ENCODE measurements at places on chromosomes 7 and 10.

DNA sequence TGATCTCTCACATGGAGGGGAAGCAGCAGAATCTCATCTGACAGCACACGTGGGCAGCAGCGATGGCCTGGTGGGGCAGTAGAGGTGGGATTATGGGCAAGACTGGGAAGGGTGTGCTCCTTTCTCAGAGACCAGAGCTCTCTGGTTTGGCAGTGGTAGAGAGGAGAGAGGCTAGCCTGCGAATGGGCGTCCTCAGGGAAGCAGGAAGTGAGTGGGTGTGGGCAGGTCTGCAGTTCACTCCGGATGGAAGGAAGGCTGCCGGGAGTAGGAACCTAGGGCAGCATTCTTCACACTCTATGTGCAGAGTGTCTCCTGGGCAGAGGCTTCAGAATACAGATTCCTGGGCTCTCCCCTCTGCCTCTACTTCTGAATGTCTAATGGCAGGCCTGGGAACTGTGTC lies 162.8 kb upstream of the BMPER start:
- DNase-seq, result no peak

DNA sequence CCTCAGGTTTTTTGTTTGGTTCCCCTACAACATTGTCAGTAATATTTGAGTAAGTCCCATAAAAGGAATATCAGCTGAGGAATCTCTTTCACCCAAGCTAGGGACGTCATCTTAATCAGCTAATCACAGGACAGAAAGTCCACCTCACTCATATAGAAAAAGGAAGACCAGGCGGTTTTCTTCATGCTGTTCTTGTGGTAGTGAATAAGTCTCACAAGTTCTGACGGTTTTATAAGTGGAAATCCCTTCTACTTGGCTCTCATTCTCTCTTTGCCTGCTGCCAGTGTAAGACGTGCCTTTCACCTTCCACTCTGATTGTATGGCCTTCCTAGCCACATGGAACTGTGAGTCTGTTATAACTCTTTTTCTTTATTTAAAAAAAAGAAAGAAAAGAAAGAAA lies 308.1 kb upstream of the PFKP start:
- no peak for DNase-seq

GRCh38 chr10:78520737-78521430 lies 487.2 kb downstream of the RPS24 start:
- DNase-seq, result no peak

DNA sequence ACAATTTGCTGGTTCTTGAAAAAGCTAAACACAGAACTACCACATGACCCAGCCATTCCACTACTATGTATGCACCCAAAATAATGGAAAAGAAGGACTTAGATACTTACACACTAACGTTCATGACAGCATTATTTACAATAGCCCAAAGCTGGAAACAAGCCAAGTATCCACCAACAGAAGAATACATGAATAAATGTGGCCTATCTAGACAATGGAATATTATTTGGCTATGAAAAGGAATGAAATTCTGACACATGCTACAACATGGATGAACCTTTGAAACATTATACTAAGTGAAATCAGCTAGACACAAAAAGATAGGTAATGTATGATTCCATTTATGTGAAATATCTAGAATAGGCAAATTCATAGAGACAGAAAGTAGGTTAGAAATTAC lies 67.4 kb upstream of the EXOC4 start:
- DNase-seq, result no peak

- DNase-seq, result no peak
These were observed 50.1 kb upstream of the INPP5A start for GRCh38 chr10:132487241-132488135.

GRCh38 chr10:48804740-48805182 lies 120.1 kb downstream of the WDFY4 start:
- DNase-seq, result no peak

DNA sequence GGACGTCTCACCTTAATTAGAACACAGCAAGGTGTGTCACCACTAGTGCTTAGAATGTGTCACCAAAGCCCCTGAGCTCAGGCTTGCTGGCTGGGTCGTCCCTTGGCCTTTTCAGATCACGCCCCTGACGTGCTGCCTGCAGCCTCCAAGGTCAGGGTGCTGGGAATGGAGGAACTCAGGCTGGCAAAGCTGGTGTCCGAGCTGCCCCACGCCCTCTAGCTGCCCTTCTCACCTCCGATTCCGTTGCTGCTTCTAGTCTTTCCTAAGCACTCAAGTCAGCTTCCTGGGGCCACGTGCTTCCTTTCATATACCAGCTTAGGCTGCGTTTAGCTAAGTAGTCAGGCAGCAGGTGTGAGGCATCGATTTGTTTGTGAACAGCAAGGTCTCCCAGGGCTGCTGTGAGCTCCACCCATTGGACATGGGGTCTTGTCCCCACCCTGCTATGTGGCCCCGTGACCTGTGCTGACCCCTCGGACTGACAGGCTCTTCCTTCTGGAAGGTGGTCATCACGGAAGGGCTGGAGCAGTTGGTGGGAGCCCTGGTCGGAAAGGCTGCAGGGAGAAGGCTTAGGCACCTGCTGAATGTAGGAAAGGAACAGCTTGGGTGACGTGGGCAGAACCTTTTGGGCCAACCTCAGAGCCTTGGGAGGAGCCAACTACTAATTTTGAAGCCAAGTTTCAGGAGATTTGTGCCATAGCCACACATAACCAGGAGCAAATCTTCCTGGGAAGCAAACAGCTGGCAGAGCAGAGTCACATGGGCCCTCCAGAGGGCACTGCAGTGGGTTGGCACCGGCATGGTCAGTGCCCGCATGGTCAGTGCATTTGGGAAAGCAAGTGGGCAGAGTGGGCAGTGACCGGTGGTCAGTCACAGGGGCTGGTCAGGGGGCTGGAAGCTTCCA lies 28.8 kb downstream of the VIPR2 start:
- DNase-seq, result no peak

DNA sequence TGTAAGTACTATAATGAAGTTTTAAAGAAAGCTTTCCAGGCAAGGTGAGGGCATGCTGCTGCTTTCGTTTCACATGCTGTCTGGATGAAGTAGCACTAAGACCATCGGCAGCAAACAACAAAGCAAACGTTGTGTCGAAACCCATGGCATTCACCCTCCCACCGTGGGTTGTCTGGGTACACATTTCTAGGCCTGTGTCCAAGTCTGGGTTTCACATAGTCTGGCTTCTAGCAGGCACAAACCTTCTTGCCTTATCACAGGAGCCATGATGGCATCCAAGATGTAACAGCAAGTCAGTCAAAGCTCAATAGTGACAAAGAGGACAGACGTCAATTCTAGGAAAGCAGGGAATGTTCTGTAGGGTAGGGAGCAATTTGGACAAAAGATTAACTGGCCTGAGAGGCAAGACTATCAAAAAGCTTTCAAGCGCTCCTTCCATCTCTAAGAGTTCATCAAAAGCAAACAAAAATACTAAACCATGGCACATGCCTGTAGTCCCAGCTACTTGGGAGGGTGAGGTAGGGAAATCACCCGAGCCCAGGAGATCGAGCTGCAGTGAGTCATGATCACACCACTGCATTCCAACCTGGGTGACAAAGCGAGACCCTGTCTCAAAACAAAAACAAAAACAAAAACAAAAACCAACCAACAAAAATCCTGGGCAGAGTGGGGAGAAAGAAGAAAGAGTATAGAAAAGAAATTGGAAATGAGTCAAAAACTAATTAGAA lies 42.7 kb downstream of the PAXIP1 start:
- no peak for DNase-seq

- no peak for DNase-seq
These were observed 107.4 kb downstream of the ARID5B start for GRCh38 chr10:62008946-62009345.

DNA sequence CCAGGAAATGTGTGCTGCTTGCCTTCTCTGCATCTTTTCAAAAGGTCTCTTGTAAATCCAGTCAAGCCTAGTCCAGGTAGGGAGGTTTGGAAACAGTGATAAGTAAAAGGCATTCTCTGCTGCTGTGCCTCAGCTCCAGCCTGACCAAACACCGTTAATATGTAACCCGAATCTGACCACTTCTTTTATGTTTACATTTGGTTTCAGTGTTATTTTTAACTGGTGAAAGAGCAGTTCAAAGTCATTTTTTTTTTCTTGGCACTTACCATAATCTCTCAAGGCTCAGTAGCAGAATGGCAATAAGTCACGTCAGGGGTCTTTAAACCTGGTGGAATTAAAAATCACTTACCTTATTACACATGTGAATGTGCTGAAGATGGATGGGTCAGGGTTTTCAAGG lies 216.8 kb downstream of the PTEN start:
- DNase-seq, result no peak

- DNase-seq, result no peak
These were observed 34.0 kb downstream of the HSPA12A start for GRCh38 chr10:116708391-116708821.

DNA sequence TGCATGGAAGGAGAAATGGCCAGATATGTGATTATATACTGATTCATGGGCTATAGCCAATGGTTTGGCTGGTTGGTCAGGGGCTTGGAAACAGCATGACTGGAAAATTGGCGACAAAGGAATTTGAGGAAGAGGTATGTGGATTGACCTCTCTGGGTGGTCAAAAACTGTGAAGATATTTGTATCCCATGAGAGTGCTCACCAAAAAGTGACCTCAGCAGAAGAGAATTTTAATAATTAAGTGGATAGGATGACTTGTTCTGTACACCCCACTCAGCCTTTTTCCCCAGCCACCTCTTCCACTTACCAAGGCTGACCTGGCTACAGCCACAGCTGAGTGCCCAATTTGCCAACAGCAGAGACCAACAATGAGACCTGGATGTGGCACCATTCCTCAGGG lies 146.7 kb downstream of the GPR37 start:
- no peak for DNase-seq

DNA sequence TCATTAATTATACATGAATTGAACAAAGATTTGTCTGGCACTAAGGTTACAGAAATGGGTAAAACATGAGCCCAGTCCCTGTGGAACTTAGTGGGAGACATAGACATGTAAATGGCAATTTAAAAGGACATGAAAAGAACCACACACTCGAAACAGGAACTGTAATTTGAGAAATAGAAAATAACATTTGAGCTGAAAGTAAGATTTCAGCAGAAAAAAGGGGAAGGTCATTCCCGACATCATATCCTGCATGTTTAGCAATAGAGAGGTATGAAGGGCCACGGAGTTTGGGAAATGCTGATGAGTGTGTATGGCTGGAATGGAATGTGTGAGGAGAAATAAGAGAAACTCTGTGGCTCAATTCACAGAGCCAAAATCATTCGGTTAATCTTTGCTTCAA lies 175.4 kb upstream of the AHR start:
- no peak for DNase-seq

- no peak for DNase-seq
These were observed at the start of gene HOXA7 for GRCh38 chr7:27156508-27156898. TSS of gene HOXA7 (minus strand) at chr7:27156675. CDS start at chr7:27156545, 130 bp downstream.

GRCh38 chr10:88651101-88651551 lies 13.1 kb upstream of the LIPF start:
- no peak for DNase-seq

DNA sequence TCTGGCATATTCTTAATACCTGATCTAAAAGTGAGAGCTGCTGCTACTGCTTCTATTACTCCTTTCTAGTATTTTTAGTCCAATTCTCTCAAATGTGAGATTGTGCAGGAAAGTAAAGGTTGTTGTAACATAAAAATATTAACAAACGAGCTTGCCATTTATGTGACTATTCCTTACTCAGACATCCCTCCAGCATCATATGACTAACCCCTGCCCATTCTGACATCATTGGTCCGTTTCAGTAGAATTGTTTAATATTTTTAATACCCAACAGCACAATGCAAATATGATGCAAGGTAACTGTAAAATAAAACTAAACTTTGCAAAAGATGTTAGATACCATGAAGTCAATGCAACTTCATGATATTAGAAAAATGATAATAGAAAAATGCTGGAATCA lies 83.6 kb downstream of the CFAP58 start:
- DNase-seq, result no peak

GRCh38 chr10:75506930-75507329 lies 75.5 kb downstream of the LRMDA start:
- no peak for DNase-seq

GRCh38 chr10:6473901-6474370 lies 106.1 kb downstream of the PRKCQ start:
- no peak for DNase-seq

DNA sequence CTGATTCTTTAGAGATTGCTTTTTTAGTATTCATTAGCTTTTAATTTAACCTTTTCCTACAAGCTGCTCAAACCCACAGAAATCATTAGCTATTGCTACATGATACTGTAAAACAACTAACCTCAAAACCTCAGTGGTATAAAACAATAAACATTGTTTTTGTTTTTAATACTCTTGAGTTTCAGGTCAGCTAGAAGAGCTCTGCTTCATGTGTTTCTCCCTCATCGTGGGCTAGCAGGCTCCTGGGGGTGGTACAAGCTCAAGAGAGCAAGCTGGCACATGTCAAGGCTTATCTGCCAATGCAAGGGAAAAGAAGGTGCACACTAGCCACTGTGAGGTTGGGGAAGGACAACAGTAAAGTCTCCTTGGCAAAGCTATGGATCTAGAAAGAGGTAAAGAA lies 232.9 kb upstream of the PHF14 start:
- DNase-seq, result no peak

GRCh38 chr10:110757586-110757985 lies 113.5 kb downstream of the RBM20 start:
- no peak for DNase-seq

DNA sequence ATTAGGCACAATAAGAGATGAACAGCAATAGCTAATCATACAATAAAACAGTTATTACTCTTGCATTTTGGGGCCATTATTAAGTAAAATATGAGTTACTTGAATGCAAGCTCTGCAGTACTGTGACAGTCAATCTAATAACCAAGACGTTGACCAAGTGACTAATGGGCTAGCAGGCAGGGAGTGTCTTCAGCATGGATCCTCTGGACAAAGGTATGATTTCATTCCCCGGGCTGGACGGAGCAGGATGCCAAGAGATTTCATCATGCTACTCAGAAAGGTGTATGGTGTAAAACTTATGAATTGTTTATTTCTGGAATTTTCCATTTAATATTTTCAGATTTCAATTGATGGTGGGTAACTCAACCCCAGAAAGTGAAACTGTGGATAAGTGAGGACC lies 80.9 kb downstream of the SHH start:
- no peak for DNase-seq

DNA sequence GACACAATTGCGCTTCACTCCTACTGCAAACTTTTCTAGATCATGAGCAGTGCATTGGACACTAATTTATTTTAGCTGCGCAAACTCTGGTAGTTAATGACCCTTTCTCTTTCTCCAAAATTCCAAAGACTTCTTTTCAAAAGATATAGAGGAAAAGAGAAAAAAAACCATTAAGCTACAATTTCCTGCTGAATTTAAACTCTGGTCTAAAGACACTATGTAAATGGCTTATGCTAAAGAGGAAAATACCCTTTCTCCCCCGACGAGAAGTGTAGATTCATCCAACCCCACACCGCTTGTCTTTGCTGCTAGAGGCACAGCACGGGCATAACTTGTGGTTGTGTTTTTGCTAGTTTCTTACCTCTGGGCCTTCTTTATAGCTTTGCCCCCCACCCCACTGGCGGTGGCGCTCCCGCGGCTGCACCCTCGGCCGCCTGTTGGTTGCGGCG lies 84.1 kb downstream of the SNX10 start:
- DNase-seq, result no peak

GRCh38 chr10:61408105-61408504 lies 45.1 kb downstream of the TMEM26 start:
- no peak for DNase-seq

GRCh38 chr7:150897502-150898474 lies 45.5 kb downstream of the AOC1 start:
- no peak for DNase-seq

GRCh38 chr7:7178081-7178480 lies 4.3 kb upstream of the C1GALT1 start:
- no peak for DNase-seq

Measured in CMK (cell line).